CD4-positive, alpha-beta T cell treated with Interferon alpha-2 for 1 hour (primary cell): ENCODE measurements at places on chromosomes 4 and X.

DNA sequence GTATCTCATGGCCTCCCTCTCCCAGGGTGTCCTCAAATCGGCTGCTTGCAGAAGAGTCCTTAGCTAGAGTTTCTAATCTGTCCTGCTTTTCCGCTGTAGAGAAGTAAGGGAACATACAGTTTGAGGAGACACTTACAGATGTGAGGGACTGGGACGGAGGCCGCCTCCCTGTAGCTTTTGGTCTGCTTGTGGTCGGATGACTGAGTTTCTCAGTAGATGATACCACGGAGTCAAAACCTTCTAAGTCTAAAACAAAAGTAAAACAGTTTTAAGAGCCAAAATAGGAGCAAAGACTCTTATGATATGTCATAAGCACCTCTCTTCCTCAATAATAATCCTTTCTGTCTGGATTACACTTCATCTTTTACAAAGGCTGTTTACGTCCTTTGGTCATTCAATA, 34.5 kb upstream of the MAP3K15 start:
- DNase-seq, result no peak

GRCh38 chrX:118745570-118745969, 18.2 kb downstream of the IL13RA1 start:
- DNase-seq, result no peak

DNA sequence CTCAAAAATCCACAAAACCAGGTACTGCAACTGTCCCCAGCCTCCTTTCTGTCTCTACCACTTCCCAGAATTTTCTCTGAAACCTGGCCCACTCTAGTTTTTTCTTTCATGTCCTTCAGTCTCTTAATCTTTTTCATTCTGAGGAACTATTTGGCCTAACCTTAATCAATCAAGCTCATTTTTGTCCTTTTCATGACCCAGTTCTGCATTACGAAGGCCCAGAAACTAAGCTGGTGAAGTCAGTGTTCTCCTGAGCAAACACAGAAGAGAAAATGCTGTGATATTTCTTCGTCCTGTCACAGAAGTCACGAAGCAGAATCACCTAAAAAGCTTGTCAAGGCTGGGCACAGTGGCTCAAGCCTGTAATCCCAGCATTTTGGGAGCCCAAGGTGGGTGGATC, 131.7 kb upstream of the EDNRA start:
- DNase-seq, result no peak

DNA sequence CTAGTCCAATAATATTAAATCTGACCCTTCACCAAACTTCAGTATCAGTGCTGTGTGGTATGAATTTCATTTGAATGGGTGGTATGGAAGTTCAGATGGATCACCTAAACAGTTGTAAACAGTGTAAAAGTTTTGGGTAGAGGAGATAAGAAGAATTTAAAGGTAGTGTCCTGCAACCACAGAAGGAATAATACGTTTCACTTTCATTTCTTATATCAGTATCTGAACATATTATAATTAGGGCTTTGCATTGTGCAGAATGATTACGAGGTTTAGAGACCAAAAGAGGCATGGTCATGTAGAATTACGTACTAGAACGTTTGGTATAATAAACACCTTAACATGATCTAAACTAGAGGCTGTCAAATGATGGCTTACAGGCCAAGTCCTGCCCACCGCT, 116.1 kb downstream of the PDLIM5 start:
- DNase-seq, result no peak

DNA sequence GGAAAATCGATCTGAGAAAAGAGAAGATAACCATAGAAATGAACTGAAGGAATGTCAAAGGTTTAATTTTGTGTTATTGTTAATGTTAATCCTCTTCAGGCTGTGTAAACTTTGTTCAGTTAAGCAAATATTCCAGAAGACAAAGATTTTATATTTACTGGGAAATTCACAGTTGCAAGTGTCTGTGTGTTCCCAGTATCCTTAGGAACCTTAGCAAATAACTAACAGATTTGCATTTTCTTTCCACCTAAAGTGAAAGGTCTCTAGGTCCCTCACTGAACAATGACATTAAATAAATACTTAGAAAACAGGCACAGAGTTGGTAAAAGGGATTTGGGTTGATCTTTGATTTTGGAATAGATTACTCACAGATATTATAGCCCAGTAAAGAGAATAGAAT, 324.7 kb downstream of the C4orf33 start:
- DNase-seq, result no peak

- no peak for DNase-seq
These were observed 72.0 kb downstream of the TMEM144 start for GRCh38 chr4:158282252-158282651.

DNA sequence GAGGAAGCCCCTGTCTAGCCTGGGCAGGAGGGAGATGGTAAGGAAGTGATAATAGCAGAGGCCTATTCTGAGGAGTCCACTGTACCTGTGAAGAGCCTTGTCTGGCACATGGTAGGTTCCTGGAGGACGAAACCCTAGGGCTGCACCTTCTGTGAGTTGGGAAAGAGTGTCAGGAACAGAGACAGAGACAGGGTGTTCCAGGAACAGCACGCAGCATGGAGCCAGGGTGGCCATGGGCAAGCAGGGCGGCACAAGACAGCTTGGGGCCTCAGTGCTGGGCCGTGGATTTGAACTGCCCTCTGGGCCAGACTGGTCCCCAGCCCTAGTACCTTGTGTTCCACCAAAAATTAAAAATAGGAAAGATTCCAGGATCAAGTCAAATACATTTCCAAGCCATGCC, 272.5 kb downstream of the EVC2 start:
- no peak for DNase-seq

- DNase-seq, result peak; percentile 24
These were observed 78.6 kb upstream of the STS start for GRCh38 chrX:7068939-7069367.

DNA sequence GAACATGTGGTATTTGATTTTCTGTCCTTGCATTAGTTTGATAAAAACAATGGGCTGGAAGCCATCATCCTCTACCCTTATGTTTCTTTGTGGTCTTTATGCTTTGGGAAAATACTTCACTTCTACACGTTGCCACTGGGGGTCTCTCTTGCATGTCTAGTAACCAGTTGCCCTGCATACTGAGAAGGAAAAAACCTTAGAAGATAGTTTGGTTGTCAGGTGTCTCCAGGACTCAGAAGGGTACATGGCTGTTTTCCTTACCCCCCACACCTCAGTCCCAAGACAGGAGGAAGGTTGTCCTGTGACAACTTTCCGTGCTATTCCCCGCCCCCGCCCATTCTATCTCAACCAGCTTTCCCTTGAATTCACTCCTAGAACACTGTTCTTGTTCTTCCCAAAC, 62.1 kb upstream of the LANCL3 start:
- DNase-seq, result no peak

- DNase-seq, result no peak
These were observed 53.3 kb upstream of the BMP2K start for GRCh38 chr4:78722878-78723277.

- DNase-seq, result no peak
These were observed 14.0 kb downstream of the CHIC2 start for GRCh38 chr4:54050214-54050904.

GRCh38 chr4:152352622-152353116, 183.2 kb downstream of the FBXW7 start:
- DNase-seq, result no peak

- no peak for DNase-seq
These were observed 209.1 kb downstream of the CBR4 start for GRCh38 chr4:168800926-168801325.

DNA sequence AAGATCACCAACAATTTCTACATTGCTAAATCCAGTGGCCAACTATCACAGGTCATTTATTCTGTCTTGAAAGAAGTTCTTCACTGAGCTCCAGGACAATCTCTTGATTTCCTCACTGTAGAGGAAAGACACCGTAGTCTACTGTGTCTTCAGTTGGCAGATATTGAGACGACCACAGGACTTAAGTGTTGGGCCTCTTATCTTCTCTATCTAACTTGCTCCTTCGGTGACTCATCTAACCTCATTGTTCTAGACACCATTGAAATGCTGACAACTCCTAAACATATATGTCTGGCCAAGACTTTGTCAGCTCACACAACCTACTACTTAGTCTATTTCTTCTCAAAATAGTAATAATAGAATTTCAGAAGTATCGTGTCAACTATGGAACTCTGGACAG, 425.8 kb downstream of the ARAP2 start:
- no peak for DNase-seq

- no peak for DNase-seq
These were observed 85.6 kb downstream of the CPE start for GRCh38 chr4:165464376-165464775.
